Central memory CD8-positive, alpha-beta T cell (primary cell): ENCODE measurements at places on chromosomes 7 and 10.

GRCh38 chr7:39952374-39952773 lies 2.3 kb downstream of the CDK13 start:
- no peak for DNase-seq
- no peaks in the 10 kb centered on the region for H3K27me3 ChIP-seq
- H3K36me3 ChIP-seq, result peaks cover 38% of the 10 kb centered on the region
- peaks cover 61% of the 10 kb centered on the region for H3K4me1 ChIP-seq
- peak overlapping the region; percentile 99 for H3K27ac ChIP-seq

DNA sequence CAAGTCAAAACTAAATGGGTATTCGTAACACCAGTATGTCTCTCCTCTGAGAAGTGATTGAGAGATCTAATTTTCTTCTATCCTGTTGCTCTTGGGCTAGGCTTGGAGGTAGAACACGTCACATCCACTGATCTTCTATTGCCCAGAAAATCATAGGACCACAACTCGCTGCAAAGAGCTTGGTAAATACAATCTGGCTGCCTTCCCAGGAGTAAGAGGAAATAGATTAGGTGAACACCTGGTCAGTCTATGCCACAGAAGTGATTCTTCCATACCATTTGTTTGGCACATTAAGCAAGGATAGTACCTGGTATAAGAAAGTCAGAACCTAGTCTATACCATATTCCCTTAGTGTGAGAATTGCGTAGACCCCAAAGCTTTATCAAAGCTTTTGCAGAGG lies 129.3 kb upstream of the PHYHIPL start:
- no peaks in the 10 kb centered on the region for H3K4me1 ChIP-seq
- DNase-seq, result no peak
- no peaks in the 10 kb centered on the region for H3K36me3 ChIP-seq
- no peak overlapping the region for H3K4me3 ChIP-seq
- H3K27me3 ChIP-seq, result no peaks in the 10 kb centered on the region

- H3K4me1 ChIP-seq, result no peaks in the 10 kb centered on the region
- peaks cover 12% of the 10 kb centered on the region for H3K27me3 ChIP-seq
- H3K4me3 ChIP-seq, result no peak overlapping the region
- no peak overlapping the region for H3K27ac ChIP-seq
Measured at GRCh38 chr10:20991526-20991925, 94.4 kb upstream of the NEBL start.

DNA sequence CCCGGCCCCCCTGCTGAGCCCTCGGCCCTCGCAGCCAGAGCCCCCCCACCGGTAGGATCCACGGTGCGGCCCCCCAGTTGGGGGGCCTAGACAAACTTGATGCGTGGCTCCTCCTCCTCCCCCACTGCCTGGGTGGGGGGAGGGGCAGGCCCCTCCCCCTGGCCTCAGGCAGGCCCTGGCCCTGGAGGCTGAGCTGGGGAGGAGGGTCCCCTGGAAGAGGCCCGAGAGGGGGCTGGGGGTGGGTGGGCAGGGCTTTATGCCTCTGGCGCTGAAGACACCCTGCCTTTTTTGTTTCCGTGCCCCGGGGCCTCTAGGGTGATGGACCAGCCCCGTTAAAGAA lies 3.7 kb downstream of the VPS37D start:
- H3K27ac ChIP-seq, result no peak overlapping the region
- no peaks in the 10 kb centered on the region for H3K27me3 ChIP-seq
- no peak for DNase-seq
- H3K36me3 ChIP-seq, result peaks cover 3% of the 10 kb centered on the region
- peaks cover 8% of the 10 kb centered on the region for H3K4me1 ChIP-seq

DNA sequence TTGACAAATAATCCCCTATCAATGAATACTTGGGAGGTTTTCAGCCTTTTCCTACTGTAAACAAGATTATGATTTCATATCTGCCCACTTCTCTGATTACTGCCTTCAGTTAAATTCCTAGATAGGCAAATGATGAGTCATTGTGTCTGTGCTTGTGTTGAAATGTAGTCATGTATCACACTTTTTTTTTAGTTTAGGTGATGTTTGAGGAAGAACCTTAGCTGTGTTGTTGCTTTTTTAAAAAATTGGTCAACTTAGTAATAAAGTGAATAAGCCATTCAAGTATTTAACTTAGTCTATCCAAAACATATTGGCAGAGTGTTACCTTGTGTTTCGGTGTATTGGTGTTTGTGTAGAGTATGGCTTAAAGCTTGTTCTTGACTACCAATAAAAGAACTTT lies 60.0 kb downstream of the WAC start:
- peak overlapping the region; percentile 15 for H3K4me3 ChIP-seq
- peaks cover 65% of the 10 kb centered on the region for H3K36me3 ChIP-seq
- no peaks in the 10 kb centered on the region for H3K27me3 ChIP-seq
- peaks cover 57% of the 10 kb centered on the region for H3K4me1 ChIP-seq
- H3K27ac ChIP-seq, result no peak overlapping the region

- no peak for DNase-seq
- H3K36me3 ChIP-seq, result peaks cover 10% of the 10 kb centered on the region
- no peak overlapping the region for H3K27ac ChIP-seq
- no peaks in the 10 kb centered on the region for H3K27me3 ChIP-seq
- no peak overlapping the region for H3K4me3 ChIP-seq
Measured at GRCh38 chr10:3091921-3092320, 24.6 kb downstream of the PFKP start.

GRCh38 chr10:124622158-124622557 lies 122.0 kb downstream of the FAM53B start:
- H3K4me3 ChIP-seq, result no peak overlapping the region
- peaks cover 48% of the 10 kb centered on the region for H3K4me1 ChIP-seq
- H3K36me3 ChIP-seq, result peaks cover 23% of the 10 kb centered on the region

- H3K27ac ChIP-seq, result no peak overlapping the region
Measured at GRCh38 chr7:81410471-81411117, 359.3 kb downstream of the HGF start.

GRCh38 chr10:71390461-71390835 lies 6.3 kb upstream of the CDH23 start:
- H3K4me3 ChIP-seq, result no peak overlapping the region
- no peaks in the 10 kb centered on the region for H3K4me1 ChIP-seq
- DNase-seq, result no peak
- no peaks in the 10 kb centered on the region for H3K36me3 ChIP-seq

DNA sequence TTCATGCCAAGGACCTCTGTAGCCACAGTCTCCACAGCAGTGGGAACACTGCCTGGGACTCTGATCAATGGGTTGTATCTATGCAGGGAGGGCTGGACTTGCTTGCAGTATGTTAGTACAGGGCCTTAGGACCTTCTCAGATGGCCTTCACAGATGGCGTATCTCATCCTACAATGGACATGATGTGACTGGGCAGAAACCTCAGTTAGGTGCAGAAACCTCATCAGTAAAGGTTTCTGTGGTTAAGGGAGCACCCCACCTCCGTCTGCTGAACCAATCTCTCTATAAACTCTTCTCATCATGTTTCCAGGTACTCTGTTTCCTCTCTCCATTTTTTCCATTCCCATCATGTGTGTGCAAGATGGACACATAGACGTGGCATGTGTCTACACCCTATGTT lies 154.9 kb downstream of the EVX1 start:
- H3K36me3 ChIP-seq, result no peaks in the 10 kb centered on the region
- no peak for DNase-seq
- peaks cover 5% of the 10 kb centered on the region for H3K4me1 ChIP-seq
- peaks cover 26% of the 10 kb centered on the region for H3K27me3 ChIP-seq
- H3K4me3 ChIP-seq, result no peak overlapping the region
- no peak overlapping the region for H3K27ac ChIP-seq

- no peak overlapping the region for H3K27ac ChIP-seq
- peaks cover 63% of the 10 kb centered on the region for H3K27me3 ChIP-seq
- peaks cover 5% of the 10 kb centered on the region for H3K4me1 ChIP-seq
- H3K36me3 ChIP-seq, result no peaks in the 10 kb centered on the region
Measured at GRCh38 chr10:97518301-97519043, 19.7 kb downstream of the UBTD1 start.

GRCh38 chr10:29806350-29806788 lies 171.6 kb upstream of the SVIL start:
- DNase-seq, result no peak
- no peak overlapping the region for H3K27ac ChIP-seq
- no peaks in the 10 kb centered on the region for H3K36me3 ChIP-seq

GRCh38 chr7:79965946-79966345 lies 168.7 kb upstream of the GNAI1 start:
- DNase-seq, result no peak
- H3K36me3 ChIP-seq, result peaks cover 2% of the 10 kb centered on the region
- H3K4me1 ChIP-seq, result no peaks in the 10 kb centered on the region
- H3K27ac ChIP-seq, result no peak overlapping the region
- no peak overlapping the region for H3K4me3 ChIP-seq

GRCh38 chr7:147146169-147146568 lies 1029.6 kb downstream of the CNTNAP2 start:
- no peaks in the 10 kb centered on the region for H3K27me3 ChIP-seq
- no peak overlapping the region for H3K4me3 ChIP-seq
- H3K4me1 ChIP-seq, result no peaks in the 10 kb centered on the region
- no peak overlapping the region for H3K27ac ChIP-seq
- no peaks in the 10 kb centered on the region for H3K36me3 ChIP-seq

DNA sequence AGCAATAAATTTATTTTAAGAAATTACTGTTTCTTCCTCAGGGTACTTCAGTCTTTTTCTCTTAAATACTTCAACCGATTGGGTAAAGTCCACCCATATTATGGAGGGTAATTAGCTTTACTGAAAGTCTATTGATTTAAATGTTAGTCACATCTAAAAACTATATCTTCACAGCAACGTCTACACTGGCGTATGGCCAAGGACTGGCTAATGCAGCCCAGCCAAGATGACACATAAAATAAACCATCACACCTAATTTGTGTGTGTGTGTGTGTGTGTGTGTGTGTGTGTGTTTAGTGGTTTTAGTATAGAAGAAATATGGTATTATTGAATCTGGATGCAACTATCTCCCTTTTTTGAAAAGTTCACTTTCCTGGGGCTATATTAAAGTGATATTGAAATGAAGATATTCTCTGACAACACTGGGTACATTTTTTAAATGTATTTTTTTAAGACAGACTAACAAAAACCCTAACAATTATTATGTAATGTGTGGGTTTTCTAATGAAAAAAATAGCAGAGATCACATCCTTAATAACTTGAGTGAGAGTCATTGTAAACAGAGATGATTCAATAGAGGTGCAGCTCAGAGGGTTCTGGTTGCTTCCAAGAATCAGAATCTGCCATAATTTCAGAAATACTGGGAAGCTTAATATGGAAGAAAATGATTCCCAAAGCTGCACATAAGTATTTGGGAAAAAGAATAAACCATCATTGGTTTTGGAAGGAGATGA lies 584.2 kb upstream of the MBL2 start:
- H3K27me3 ChIP-seq, result no peaks in the 10 kb centered on the region
- H3K36me3 ChIP-seq, result peaks cover 2% of the 10 kb centered on the region
- H3K4me3 ChIP-seq, result no peak overlapping the region
- H3K4me1 ChIP-seq, result no peaks in the 10 kb centered on the region

- H3K27me3 ChIP-seq, result no peaks in the 10 kb centered on the region
- no peak for DNase-seq
- H3K4me1 ChIP-seq, result peaks cover 17% of the 10 kb centered on the region
- no peak overlapping the region for H3K4me3 ChIP-seq
- peak overlapping the region; percentile 55 for H3K27ac ChIP-seq
Measured at GRCh38 chr10:124596962-124597845, 135.6 kb downstream of the LHPP start.

DNA sequence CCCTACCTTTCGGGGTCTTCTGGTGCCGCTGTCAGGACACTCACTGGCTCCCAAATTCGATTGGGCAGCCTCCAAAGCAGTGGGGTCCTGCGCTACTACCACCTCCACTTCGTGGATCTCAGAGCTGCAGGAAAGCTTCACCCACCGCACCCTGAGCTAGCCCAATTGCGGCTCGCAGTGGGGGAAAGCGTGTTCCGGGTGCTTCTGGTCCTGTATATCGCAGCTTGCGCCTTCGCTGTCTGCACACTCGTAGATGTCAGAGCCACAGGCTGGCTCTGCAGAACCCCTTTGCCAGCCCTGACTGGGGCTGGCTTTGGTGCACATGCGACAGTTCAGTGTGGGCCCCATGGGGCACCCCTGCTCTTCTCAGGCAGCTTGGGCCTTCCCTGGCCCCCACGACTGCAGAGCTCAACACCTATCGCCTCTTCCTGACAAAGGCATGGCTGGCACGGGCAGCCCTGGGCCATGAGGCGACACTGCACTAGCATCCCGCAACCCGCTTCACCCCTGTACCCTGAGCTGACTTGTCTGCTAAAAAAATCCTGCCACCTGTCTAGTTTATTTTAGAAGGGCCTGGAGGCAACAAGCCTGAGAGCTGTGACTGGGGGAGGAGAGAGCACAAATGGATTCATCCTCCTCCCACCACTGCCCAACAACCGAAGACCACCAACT lies 78.7 kb upstream of the ABI1 start:
- H3K4me3 ChIP-seq, result no peak overlapping the region
- DNase-seq, result no peak
- peaks cover 22% of the 10 kb centered on the region for H3K27me3 ChIP-seq
- H3K4me1 ChIP-seq, result no peaks in the 10 kb centered on the region
- H3K27ac ChIP-seq, result no peak overlapping the region

- H3K4me3 ChIP-seq, result no peak overlapping the region
- no peaks in the 10 kb centered on the region for H3K4me1 ChIP-seq
- H3K36me3 ChIP-seq, result peaks cover 2% of the 10 kb centered on the region
- no peak for DNase-seq
- no peak overlapping the region for H3K27ac ChIP-seq
- peaks cover under 1% of the 10 kb centered on the region for H3K27me3 ChIP-seq
Measured at GRCh38 chr10:111545861-111546605, 469.2 kb downstream of the ADRA2A start.

GRCh38 chr10:114376523-114376922 lies 27.8 kb downstream of the AFAP1L2 start:
- no peak overlapping the region for H3K27ac ChIP-seq
- no peak for DNase-seq
- peaks cover 2% of the 10 kb centered on the region for H3K36me3 ChIP-seq
- peaks cover 49% of the 10 kb centered on the region for H3K27me3 ChIP-seq
- no peak overlapping the region for H3K4me3 ChIP-seq

DNA sequence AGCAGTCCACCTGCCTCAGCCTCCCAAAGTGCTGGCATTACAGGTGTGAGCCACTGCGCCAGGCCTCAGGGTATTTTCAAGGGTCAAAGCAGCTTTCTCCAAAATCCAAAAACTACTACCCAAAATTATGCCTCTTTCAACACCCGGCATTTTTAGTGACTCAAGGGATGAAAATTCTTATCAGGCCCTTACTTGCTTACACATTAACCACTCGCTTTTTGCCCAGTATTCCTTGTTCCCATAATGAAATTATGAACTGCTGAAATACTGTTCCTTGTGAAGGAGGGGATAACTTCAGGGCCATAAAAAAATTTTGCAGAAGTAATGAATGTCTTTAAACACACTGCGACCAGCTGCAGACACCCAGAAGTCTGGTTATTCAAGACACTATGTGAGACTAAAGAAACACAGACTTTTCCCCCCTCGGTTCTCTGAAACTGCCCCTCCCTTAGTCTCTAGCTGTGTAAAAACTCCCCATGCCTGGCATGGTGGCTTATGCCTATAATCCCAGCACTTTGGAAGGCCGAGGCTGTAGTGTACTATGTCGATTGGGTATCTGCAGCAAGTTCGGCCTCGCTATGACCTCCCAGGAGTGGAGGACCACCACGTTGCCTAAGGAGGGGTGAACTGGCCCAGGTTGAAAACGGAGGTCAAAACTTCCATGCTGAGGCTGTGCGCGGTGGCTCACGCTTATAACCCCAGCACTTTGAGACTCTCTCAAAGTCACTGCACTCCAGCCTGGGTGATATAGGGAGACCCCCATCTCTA lies 12.0 kb downstream of the FXYD4 start:
- H3K4me3 ChIP-seq, result no peak overlapping the region
- no peak overlapping the region for H3K27ac ChIP-seq
- peaks cover 27% of the 10 kb centered on the region for H3K36me3 ChIP-seq
